ENCODE measurements at places on chromosomes 6 and 20.
A peak's percentile ranks its signal among the peaks of the same experiment; 100 is the strongest.

- no peak for DNase-seq
Observed at GRCh38 chr20:63497946-63498935, 642 bp downstream of the EEF1A2 start.

DNA sequence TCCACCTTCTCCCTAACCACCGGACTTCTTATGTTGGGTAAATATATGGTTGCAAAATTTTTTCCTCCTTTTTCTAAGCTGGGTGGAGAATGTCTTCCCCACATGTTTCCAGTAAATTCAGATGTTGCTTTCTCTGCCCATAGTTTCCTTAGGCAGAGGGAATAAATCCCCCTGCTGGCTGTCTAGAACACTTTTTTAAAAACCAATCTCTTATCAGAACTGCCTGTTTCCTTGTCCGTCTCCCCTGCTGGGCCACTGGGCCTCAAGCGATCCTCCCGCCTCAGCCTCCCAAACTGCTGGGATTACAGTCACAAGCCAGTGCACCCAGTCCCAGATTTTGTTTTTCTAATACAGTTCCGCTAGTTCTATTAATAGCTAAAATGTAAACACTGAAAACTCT, 9.9 kb upstream of the WFDC2 start:
- DNase-seq, result no peak

DNA sequence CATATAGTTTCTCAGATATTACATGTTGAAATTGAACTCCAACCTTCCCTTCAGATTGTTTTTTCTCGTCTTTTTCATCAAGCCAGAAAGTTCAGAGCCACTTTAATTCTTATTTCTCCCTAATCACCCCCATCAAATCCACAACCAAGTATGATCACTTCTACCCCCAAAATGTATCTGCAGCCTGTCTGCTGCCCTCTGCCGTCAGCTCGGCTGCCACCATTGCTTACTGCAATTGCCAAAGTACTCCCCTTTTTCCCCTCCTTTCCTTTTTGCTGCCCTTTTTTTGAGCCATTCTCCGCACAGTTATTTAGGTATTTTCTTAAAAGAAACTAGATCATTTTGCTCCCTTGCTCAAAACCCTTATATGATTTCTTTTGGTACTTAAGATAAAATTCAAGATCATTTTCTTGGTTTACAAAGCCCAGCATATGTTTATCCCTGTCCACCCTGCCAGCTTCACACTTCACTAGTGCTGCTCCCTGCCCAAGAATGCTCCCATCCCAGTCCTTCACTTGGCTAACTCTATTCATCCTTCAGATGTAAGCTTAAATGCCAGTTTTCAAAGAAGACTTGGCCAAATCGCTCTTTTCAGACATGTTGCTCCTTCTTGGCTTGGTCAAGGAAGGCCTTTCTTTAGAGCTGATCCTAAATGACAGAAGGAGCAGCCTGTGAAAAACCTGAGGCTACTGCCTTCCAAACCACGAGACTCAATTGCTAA, 63.7 kb downstream of the SH3BGRL2 start:
- DNase-seq, result no peak

GRCh38 chr6:37239950-37240713, 17.4 kb upstream of the TBC1D22B start:
- peak; percentile 57 for DNase-seq

GRCh38 chr6:150426198-150426597, 57.4 kb downstream of the IYD start:
- DNase-seq, result no peak

DNA sequence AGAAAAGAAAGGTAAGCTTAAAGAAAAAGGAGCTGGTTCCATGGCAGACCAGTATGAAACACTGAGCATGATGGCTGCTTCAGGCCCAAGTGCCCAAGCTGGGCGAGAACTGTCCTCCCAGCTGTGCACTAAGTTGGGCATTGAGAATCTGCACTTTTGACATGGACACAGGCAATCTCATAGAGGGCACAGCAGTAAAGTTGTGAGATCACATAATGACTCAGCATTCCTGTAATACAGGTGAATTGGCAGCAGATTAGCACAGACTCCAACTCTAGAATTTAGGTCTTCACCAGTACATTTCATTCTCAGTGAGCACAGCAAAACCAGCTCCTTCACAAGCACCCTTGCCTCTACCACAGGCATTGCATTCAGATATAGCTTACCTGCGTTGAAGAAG, 343.4 kb downstream of the PKHD1 start:
- DNase-seq, result no peak

DNA sequence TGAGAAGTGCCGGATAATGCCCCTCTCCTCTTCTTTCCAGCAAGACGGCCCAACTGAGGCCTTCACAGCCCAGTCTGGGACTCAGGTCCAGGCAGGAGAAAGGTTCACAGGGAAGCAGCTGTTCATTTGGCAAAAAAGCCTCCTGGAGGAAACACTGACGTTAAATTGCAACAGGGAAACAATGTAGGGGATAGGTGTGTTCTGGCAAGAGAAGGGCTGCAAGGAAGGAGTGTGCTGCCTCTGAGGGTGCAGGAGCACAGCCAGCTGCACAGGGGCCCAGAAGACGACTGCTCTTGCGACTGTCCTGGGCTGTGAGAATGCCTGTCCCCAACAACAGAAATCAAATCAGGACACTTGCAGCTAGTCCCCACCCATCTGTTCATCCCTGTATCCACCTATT, 70.6 kb upstream of the PMEPA1 start:
- no peak for DNase-seq

GRCh38 chr20:16554766-16555543, 18.3 kb downstream of the KIF16B start:
- DNase-seq, result no peak

- DNase-seq, result no peak
Observed at GRCh38 chr6:24031496-24031895, 94.5 kb upstream of the NRSN1 start.

- peak; percentile 30 for DNase-seq
Observed at GRCh38 chr6:107894809-107895396, 63.1 kb downstream of the SEC63 start.

GRCh38 chr20:36101192-36101591, 53.3 kb upstream of the EPB41L1 start:
- no peak for DNase-seq

GRCh38 chr6:151242420-151242861, 2.7 kb downstream of the AKAP12 start:
- no peak for DNase-seq

- peak; percentile 22 for DNase-seq
Observed at GRCh38 chr6:42316981-42317380, 99.3 kb upstream of the MRPS10 start.

DNA sequence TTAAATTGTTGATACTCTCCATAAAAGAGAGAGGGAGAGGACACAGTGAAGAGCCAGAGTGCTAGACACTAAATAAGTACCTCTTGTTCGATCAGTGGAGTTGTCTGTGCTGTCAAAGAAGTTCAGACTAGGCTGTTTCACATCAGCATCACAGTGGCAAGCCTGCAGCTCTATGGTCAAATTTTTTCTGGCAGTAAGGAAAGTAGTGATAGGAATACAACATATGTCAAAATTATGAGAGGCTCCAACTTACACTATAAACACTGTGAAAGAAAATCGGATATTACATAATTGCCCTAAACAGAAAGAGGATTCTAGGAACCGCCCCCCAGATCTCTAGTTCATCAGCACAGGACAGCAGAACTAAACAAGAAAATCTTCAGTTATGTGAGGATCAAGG, 23.1 kb downstream of the DNAH8 start:
- no peak for DNase-seq

- no peak for DNase-seq
Observed at GRCh38 chr20:9877932-9878495, 39.1 kb upstream of the PAK5 start.

Data from GM06990 (cell line).